ENCODE measurements at places on chromosomes 16 and 17. TPM values are rescaled to one million over a fixed set of nuclear protein-coding genes. Genes with fewer than 3 reads are reported as not detected.
A peak's percentile ranks its signal among the peaks of the same experiment; 100 is the strongest.

DNA sequence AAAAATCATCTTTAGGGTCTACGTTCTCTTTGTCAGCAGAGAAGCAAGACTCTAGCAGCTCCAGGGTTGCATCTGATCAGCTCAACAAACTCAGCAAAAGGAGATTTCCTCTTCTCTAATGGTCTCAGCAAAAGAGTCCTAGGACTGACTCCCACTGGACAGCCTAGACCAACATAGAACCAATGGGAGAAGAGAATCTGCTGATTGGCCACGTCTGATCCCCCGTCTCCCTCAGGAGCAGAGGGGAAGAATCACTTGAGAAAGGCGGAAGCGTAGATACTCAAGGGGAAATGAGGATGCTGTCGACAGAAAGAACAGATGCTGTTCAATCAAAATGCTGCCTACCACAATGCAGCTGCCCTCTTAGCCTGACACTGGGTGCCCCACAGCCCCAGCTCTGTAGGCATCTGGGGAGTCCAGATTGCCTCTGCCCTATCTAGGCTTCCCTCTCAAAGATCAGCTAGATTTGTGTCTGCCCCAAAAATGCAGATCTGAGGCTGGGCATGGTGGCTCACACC is 31.5 kb upstream of the EMP2 start:
- H3K36me3 ChIP-seq, result no peaks in the 10 kb centered on the region
- H3K27ac ChIP-seq, result no peak overlapping the region
- H3K4me1 ChIP-seq, result peaks cover 10% of the 10 kb centered on the region
- peak; percentile 33 for DNase-seq
- H3K27me3 ChIP-seq, result no peaks in the 10 kb centered on the region

GRCh38 chr16:28098959-28099945 is 35.7 kb upstream of the GSG1L start:
- no peak overlapping the region for H3K27ac ChIP-seq
- H3K36me3 ChIP-seq, result no peaks in the 10 kb centered on the region
- DNase-seq, result no peak

GRCh38 chr16:4882633-4883285 is 35.5 kb downstream of the UBN1 start:
- H3K36me3 ChIP-seq, result no peaks in the 10 kb centered on the region
- no peak overlapping the region for H3K4me3 ChIP-seq
- no peak overlapping the region for H3K27ac ChIP-seq
- no peak for DNase-seq
- H3K4me1 ChIP-seq, result no peaks in the 10 kb centered on the region

- H3K27me3 ChIP-seq, result peaks cover 11% of the 10 kb centered on the region
- H3K4me1 ChIP-seq, result peaks cover 43% of the 10 kb centered on the region
- no peak overlapping the region for H3K4me3 ChIP-seq
- peak; percentile 78 for DNase-seq
These were observed 1.8 kb upstream of the BCAR1 start for GRCh38 chr16:75252946-75253911.

Gene PRRT2
- total RNA-seq, result 71.4 TPM

DNA sequence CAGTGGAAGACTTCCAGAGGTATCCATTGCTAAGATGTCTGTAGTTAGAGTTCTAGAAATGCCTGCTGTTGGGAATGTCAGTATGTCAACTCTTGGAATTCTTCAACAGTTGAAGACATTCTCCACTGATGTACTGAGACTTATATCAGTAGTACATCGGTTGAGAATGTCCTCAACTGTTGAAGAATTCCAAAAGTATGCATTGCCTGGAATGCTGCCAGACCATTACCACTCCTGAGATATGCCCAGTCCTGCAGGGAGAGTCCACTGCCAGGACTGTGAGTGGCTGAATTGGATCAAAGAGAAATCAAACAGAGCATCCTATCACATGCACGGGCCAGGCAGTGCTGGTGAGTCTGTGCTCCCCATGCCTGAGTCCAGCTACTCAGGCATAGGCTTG is 42.0 kb downstream of the IL21R start:
- DNase-seq, result no peak
- H3K27ac ChIP-seq, result no peak overlapping the region
- H3K36me3 ChIP-seq, result no peaks in the 10 kb centered on the region
- no peaks in the 10 kb centered on the region for H3K4me1 ChIP-seq

- H3K27me3 ChIP-seq, result peaks cover 43% of the 10 kb centered on the region
- no peaks in the 10 kb centered on the region for H3K36me3 ChIP-seq
- H3K27ac ChIP-seq, result no peak overlapping the region
- no peak for DNase-seq
- H3K4me3 ChIP-seq, result no peak overlapping the region
- H3K4me1 ChIP-seq, result peaks cover 3% of the 10 kb centered on the region
These were observed 466.3 kb downstream of the SOX9 start for GRCh38 chr17:72587156-72587555.

DNA sequence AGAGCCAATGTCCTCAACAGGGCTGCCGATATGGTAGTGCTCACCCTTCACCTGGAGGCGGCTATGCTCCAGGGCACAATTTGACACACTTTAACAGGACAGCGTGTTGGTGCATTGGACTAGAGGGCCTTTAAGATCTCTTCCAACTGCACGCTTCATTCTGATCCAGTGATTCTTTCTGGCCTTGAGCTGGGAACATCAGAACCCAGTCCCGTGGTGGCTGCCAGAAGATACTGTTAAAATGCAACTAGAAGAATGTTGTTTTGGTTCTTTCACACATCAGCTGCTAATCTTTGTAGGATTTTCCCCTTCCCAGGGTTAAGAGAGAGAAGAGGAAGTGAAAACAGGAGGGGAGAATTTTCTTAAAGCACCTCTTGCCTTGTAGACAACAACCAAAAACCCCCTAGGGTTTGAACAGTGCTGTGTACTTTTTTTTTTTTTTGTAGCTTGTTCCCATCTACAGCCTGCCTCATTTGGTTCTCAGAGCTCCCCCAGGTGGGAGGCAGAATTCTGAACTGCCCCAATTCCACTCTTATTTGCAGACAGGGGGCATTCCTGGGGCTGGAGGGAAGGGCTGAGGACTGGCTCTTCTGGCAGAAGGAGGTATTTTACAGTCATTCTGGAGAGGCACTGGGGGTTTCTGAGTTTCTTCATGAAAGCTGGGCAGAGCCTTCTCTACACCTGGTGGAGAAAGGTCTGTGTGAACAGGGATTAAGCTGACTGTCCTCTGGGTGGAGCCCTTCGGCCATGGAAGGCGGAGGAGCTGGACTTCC is 32.4 kb downstream of the SMARCE1 start:
- no peaks in the 10 kb centered on the region for H3K36me3 ChIP-seq
- DNase-seq, result peak; percentile 68
- H3K4me3 ChIP-seq, result no peak overlapping the region
- H3K27me3 ChIP-seq, result peaks cover 8% of the 10 kb centered on the region

GRCh38 chr17:34651402-34651811 is 72.0 kb downstream of the TMEM132E start:
- no peak overlapping the region for H3K4me3 ChIP-seq
- H3K27me3 ChIP-seq, result peaks cover 9% of the 10 kb centered on the region
- H3K27ac ChIP-seq, result no peak overlapping the region
- DNase-seq, result no peak
- no peaks in the 10 kb centered on the region for H3K4me1 ChIP-seq

- no peak for DNase-seq
- peaks cover 54% of the 10 kb centered on the region for H3K4me1 ChIP-seq
- no peak overlapping the region for H3K27ac ChIP-seq
- H3K27me3 ChIP-seq, result no peaks in the 10 kb centered on the region
These were observed 62.3 kb downstream of the CYTH1 start for GRCh38 chr17:78719630-78720298.

- H3K4me3 ChIP-seq, result no peak overlapping the region
- peaks cover 14% of the 10 kb centered on the region for H3K4me1 ChIP-seq
These were observed 79.7 kb downstream of the PLD6 start for GRCh38 chr17:17126131-17127110.

GRCh38 chr16:76676356-76676755 is 399.2 kb downstream of the CNTNAP4 start:
- no peak overlapping the region for H3K4me3 ChIP-seq
- no peak for DNase-seq
- H3K27me3 ChIP-seq, result no peaks in the 10 kb centered on the region
- no peaks in the 10 kb centered on the region for H3K4me1 ChIP-seq
- H3K36me3 ChIP-seq, result no peaks in the 10 kb centered on the region

Gene MYH8
- not detected for total RNA-seq

DNA sequence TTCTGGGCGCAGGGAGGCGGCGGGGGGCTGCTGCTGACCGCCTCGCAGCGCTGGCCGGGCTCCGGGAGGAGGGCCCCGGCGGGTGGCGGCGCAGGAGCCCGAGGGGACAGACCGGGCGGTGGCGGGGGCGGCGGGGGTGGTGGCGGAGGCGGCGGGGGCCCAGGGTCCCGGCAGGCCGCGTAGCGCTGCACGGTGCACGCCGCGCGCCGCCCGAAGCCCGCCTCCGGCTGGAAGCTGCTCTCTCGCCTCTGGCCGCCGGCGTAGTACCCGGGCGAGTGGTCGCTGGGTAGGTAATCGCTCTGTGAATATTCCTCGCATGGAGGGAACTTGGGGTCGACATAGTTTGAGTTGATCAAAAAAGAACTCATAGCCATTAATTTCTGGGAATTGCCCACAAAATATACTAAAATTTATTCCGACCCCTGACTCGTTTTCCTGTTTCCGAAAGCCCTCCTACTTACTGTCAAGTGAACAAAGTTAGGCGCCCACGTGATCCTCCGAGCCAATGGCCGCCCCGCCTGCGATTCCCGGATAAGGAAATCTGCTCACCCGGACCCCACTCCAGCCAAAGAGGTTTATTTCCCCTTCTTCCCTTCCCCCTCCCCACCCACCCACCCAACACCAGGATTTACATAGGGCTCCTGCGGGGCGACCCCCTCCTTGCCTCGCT is at the start of gene HOXB4:
TSS of gene HOXB4 (minus strand) at position 405 of the 670 bp plus-strand sequence. CDS start at position 374, 31 bp downstream.
- H3K4me3 ChIP-seq, result no peak within 1 kb of the TSS
- peaks cover 100% of the 10 kb centered on the region for H3K27me3 ChIP-seq
- DNase-seq, result peak; percentile 74
- no peak within 1 kb of the TSS for H3K27ac ChIP-seq
- H3K36me3 ChIP-seq, result no peaks in the 10 kb centered on the region
- no peaks in the 10 kb centered on the region for H3K4me1 ChIP-seq

Data from neural progenitor cell (in vitro differentiated cells).